ENCODE measurements at places on chromosomes 5 and 9.

DNA sequence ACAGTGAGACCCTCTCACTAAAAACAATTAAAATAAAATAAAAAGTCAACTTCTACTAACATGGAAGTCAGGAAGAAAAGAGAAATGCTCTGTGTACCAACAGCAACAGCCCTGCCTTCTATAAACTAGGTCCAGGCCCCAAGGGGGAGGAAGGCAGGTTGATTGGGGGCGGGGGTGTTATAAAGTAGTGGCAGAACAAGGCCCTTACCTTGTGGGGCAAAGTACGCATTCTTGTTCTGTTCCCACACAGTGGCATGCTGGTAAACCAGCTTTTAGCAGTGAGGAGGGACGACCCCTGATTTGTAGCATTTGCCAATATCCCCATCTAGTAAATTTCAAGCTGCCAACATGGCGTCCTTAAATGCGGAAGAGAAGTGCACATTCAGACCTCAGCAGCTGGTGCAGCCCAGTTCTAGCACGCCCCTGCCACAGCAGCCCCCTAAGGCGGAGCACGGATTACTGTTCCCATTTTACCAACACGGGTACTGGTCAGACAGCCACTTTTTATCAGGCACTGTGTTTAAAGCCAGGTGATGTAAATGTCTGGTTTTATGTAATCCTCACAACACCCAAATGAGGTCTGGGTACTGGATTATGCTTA is 69.5 kb downstream of the GTF3C4 start:
- no peak for DNase-seq

DNA sequence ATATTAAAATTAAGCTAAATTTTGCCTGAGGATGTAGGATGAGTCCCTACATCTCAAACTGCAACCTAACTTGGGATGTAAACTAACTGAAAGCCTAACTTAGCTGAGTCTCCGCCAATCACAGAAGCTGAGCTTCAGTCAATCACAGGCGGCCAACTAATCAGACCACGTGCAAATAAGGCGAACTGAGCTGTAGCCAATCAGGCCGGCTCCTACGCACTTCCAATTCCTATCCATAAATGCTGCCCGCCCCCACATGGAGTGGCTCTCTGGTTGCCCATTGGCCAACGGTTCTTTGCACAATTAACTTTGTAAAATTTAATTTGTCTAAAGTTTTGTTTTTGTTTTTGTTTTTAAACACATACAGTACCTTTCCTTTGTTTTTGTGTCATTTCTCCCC is 13.9 kb upstream of the GPX8 start:
- no peak for DNase-seq

GRCh38 chr5:158660726-158661125 is 439.0 kb downstream of the EBF1 start:
- no peak for DNase-seq

DNA sequence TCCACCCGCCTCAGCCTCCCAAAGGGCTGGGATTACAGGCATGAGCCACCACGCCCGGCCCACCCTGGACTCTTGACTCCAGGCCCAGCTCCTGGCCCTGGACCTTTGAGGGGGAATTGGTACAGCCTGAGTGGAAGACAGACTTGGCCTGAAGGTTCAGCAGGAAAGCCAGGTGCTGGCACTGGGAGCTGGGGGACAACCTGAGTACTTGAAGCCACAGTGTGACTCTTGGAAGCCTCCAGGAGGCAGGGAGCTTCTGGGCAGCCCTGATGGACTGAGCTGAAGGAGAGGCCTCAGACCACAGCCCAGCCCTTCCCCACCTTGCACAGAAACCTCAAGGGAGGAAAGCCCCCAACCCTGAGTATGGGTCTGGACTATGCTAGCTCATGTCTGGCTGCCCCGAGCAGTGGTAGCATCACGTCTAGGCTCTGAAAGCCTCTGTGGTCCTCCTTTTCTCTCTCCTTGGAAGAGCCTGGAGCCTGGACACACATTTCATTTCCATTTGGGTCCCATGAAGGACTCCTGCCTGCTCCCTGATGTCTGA is 54.1 kb downstream of the RASGEF1C start:
- DNase-seq = no peak

- no peak for DNase-seq
These were observed 25.2 kb downstream of the TGFBR1 start for GRCh38 chr9:99130069-99130468.

DNA sequence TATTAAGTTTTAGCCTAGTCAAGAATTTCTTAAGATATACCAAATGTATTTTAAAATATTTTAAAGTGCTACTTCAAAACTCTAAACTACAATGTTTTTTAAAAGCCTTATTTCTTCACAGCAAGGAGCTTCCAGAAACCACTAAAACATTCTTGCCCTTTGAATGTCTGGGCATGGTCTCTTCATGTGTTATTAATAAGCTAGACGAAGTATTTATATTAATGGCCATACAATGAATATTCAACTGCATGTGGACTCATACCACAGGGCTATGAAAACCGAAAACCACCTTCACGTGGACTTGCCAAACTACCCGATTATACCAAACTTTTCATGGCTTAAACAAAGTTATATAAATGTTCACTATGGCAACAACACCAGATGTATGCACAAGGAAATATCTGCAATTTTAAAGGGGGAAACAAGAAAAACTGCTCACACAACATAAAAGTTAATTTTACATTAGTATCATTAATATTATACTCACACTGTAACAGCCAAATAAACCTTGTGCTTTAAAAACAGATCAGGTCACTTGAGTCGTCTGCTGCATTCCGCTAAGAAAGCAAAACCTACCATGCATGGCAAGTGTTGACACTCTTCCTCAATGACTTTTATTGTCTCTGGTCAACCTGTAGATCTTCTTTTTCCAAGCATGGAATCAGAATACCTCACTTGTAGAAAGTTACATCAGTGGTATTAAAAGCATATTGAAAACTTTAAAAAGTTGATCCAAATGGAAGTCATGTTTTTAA is 246.3 kb downstream of the BNC2 start:
- no peak for DNase-seq

- no peak for DNase-seq
These were observed 165.4 kb downstream of the EPB41L4A start for GRCh38 chr5:112253478-112254250.

DNA sequence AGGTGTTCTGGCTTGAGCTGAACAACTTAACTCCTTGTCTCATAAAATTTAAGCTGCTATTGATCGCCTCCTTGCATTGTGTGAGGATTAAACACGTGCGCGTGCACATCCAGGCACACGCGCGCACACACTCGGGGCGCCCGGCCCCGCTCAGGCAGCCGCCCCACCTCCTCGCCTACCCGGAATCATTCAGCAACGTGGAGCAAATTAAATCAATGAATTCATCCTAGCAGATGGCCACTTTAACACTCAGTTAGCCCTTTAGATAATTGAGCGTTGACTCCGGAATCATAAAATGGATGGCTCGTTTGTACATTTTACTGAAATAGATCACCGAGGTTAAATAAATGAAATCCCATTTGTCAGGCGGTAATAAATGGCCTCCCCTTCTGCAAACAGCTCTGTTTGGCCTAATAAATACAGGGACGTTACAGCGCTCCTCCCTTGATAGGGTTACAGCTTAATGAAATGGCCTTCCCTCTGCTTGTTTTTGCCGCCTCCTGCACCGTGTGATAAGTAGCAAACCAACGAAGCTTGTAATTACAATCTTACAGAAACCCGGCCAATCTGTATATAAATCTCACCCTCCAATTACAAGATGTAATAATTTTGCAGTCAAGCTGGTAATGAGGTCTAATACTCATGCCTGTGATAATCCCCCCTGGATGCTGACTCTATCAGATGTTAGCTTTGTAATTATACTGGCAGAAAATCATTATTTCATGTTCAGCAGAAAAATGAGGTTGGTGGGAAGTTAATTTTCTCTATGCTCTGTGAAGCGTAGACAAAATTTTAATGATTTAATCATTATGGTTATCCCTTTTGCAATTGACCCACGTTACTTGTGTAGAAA is 229.7 kb upstream of the IRX4 start:
- DNase-seq = no peak

DNA sequence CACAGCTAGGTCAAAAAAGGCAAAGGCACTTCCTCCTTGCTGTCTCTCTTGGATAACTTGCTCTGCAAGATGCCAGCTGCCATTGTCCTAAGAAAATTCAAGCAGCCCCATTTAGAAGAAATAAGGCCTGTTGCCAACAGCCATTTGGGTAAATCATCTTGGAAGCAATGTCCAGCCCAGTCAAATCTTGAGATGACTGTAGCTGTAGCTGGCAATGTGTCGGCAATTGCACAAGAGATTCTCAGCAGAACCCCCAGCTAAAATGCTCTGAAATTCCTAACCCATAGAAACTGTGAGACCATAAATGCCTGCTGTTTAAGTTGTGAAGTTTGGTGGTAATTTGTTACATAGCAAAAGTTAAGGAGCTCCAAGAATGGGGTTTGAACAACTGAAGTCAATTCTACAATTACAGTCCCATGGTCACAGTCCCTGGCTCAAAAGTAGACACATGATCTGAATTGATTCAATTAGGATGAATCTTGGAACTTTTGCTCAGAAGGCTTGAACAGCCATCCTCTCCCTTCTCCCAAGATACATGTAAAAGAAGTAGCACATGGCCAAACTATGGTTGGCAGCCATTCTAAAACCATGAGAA is 151.1 kb downstream of the MPDZ start:
- no peak for DNase-seq

- DNase-seq = no peak
These were observed 210.8 kb downstream of the TRIO start for GRCh38 chr5:14353726-14354474.

DNA sequence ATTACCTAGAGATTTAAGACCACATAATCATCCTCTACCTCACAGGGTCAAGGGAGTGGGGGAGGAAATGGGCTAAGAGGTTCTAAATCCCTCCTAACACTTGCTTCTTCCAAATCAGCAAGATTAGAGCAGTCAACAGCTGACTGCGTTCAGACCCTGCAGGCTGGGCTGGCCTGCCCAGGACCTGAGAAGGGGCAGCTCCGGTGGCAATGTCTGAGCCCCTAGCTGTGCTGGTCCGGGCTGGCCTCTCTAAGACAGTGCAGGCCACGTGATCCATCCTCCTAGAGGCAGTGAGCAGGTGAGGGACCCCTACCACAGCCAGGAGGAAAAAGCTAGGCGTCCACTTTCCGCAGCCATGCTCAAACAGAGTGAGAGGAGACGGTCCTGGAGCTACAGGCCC is at the start of gene KCNV2:
Gene KCNV2, plus strand, starts transcription at position 126 of the 400 bp plus-strand sequence. Its CDS starts 230 bp downstream, at position 356.
- DNase-seq = no peak

DNA sequence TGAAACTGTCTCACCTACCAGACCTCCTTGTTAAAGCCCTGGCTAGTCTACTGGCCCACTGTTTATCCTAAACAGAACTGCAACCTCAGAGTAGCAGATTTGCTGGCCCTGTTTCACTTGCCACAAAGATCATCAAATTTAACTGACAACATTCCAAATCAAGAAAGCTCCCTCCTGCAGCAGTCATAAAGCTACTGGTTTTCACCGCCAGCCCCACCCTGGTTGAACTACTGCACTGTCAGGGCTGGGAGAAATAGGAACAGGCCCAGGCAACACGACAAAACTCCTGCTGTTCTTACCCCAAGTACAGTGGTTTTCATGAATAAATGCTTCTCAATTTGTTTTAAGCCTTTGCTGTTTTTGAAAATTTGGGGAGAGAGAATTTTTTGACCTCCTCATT is 63.0 kb downstream of the NR6A1 start:
- no peak for DNase-seq

DNA sequence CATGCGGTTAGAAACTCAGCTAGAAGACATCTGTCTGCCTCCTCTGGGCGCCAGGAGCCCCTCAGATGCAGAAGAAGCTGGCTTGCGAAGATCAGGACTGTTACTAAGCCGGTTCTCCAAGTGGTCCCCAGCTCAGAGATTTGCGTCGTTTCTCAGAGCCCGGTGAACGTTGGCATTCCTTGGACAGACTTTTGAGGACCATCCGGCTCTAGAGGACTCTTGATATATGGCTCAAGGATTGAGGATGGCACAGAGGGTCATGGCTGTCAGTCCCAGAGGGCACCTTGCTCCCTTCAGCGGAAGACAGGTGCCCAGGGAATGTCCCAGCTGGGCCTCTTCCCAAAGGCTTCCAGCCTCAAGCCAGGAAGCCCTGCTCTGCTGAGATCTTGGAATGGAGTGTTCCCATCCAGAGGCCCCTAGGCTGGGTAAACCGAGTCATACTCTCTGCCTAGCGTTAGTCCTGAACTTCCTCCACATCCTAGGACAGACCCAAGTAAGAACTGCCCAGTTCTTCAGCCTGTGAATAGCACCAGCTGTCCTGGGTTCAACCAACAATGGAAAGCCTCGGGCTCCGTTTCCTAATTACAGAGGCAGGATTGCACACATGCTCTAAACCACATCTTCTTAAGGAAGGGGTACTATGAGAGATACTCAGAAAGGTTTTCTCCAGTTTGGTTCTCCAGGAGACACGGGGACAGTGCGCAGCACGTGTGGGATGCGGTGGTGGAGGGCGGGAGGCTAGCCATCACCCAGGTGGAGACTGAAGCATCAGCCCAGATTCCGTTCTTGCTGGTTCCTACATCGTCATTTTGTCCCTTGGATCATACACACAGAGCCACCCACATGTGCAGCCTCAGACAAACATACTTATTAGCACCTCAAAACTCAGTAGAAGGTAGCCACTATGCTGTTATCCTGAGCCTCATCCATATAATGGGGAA is 51.4 kb downstream of the ZNF354C start:
- DNase-seq = no peak

Measured in tibial nerve (tissue), 4 donors.